Activated CD8-positive, alpha-beta memory T cell treated with anti-CD3 and anti-CD28 coated beads, Interleukin-2, amount 50 U/mL, for 48 hours (primary cell): ENCODE measurements at places on chromosomes 4 and X.

DNA sequence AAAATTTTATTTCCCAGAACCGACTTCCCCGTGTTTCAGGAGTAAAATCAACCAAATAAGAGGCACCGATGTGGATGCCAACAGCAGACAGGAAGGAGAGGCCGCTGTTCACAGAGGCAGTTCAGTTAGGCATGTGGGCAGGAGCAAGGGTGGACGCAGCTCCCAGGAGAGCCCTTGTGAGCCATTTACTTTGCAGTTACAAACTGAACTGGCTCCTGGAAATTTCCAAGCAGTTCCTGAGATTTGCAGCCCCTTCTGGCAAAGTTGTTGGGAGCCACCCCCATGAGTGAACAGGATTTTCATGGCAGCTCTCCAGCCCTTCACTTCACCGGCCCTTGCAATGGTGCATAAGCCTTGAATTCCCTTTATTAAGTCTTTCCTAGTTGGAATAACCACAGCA is 189.1 kb downstream of the AFAP1 start:
- DNase-seq = no peak

GRCh38 chr4:141971869-141972268 is 335.5 kb downstream of the IL15 start:
- no peak for DNase-seq

DNA sequence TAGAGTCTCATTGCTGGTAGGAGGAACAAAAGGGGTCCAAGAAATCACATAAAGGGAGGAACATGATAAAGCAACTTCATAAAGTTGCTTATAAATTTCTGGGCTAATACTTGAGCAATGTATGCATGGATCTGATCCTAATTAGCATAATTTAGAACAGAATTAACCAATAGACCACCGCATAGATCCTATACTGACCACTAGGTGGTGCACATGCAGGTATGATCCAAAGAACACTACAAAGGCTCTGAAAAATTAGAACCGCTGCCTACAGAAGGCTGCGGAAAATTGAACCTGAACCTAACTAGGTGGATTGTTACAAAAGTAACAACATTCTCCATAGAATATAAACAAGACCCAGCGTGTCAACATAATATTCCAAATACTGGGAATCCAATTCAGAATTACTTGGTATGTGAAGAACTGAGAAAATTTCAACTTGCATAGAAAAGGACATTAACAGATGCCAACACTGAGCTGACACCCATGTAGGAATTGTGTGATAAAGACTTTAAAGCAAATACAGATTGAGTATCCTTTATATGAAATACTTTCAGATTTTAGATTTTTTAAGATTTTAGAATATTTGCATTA is 23.3 kb downstream of the BRCC3 start:
- DNase-seq = no peak

GRCh38 chr4:5952286-5952974 is 59.5 kb upstream of the CRMP1 start:
- DNase-seq = no peak

DNA sequence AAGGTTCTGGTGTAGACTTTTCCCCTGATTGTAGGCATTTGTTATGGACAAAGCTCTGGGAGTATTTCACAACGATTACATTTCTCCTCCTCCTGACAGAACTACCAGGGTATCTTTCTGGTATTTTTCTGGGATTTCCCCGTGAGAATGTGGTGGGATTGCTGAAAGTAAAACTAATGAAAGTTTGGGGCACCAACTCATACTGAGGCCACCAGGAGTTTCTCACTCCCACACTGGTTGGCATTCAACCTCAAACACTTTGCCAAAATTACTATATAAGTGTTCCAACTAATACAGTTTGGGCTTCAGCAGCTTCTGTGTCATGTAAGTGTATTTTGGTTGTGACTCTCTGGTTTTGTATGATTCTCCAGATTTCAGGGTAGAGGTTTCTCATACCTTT is 855.1 kb downstream of the GLUD2 start:
- no peak for DNase-seq

- no peak for DNase-seq
Observed at GRCh38 chr4:56240554-56241174, 146.6 kb downstream of the AASDH start.

DNA sequence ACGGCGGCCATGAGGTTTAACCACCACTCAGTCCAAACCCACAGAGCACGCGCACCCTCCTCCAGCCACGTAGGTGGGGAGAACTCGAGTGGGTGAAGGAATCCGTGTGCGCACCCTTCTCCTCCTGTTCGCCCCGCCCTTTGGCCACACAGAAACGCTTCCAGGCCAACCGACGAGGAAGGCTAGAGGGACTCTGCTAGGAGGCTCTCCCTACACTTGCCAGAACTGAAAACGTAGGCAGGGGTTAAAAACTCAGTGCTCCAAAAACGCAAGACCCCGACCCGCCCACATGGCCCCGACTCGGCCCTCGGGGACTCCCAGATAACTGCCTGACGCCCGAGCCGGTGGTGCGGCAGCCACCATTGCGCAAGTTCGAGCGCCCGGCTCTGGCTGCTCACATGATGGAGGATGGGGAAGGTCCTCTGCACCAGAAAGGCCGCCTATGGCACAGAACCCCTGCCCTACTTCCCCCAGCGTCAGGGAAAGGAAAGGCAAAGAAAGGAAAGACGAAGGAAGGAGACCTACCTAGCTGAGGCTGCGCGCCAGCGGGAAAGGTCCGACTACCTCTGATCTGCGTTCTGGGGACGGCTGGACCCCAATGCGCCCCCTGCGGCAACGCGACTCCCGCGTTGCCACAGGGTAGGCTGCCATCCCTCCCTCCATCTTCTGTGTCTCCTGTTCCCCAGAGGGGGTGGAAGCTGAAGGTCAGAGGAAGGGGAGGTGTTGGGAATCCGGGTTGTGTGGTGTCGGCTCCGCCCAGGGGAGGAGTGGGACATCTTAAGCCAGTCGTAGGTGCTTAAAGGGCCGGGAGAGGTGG is 201.9 kb upstream of the AGTR2 start:
- no peak for DNase-seq

DNA sequence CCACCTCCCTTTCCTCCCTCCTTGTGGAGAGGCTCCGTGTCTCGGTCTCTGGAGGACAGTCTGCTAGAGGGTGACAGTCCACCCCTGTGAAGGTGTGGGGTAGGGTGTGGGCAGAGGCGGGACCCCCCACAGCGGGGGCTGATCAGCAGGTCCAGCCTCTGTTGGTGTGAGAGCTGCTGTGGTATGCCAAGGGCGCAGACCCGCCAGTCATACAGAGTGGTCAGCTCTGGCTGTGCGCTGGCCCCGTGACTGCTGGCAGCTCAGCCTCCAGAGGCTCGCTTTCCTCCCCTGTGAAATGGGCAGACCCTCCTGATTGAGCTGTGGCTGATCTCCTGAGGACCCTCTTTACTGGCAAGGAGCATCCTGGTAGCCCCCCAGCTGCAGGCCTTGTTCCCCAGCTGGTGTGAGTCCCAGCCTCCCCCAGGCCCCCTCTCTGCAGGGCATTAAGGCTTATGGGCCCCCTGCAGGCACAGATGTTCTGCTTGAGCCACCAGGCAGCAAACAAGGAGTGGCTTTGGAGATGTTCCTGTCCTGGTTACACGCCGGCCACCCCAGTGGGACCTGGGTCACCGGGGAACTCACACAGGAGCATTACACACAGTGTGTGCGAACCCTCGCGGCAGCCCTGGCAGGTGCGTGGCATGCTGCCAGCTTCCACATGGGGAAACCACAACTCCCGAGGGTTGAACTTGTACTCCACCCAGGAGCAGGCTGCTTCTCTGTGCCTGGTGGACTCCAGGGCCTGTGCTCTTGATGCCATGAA is 76.8 kb downstream of the PPP2R2C start:
- no peak for DNase-seq

- DNase-seq = no peak
Observed at GRCh38 chr4:52841682-52842456, 20.2 kb upstream of the RASL11B start.

GRCh38 chr4:44554768-44555167 is 96.7 kb downstream of the YIPF7 start:
- DNase-seq = no peak
